ENCODE measurements at places on chromosomes 2 and 18.

GRCh38 chr2:33083699-33084387 lies 137.1 kb downstream of the LTBP1 start:
- no peak for DNase-seq

DNA sequence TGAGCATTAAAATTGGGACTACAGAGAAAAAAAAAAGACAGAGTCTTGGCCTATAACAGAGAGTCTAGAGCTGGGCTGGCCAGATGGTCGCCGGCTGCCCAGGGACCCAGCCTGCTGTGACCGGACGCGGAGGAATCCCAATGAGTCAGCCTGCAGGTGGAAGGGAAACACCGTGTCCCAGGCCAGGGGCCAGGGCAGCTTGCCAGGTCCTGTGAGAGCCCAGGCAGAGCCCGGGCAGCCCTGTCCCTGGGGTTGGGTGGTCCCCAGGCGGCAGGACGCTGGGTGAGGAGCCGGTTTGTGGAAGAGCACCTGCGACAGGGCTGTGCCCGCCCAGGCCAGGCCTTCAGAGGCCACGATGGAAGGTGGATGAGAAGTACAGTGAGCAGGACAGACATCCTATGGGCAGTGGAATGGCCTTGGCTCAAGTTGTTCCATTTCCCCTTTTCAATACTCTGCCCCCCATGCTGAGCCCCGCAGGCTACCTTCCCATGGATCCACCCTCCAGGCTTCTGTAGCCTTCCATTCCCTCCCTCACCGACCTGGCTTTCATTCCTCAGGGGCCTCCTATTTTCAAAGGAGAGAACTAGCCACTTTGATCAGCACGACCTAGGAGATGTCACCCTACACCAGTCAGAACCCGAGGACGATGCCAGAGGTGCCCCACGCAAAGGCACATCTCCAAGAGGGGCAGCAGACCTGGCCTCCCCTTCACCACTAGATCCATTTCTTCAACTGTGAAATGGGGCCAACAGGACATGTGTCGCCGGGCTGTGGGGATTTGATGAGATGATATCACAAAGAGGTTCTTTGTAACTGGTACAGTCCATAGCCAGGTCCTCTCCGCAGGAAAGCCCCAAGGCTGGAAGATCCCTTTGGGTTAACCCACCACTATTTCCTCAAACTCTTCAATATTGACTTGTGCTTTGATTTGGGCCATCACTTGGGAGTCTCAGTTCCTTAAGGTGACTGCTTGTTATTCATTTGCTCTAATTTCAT lies 87.5 kb downstream of the POLR1A start:
- no peak for DNase-seq

DNA sequence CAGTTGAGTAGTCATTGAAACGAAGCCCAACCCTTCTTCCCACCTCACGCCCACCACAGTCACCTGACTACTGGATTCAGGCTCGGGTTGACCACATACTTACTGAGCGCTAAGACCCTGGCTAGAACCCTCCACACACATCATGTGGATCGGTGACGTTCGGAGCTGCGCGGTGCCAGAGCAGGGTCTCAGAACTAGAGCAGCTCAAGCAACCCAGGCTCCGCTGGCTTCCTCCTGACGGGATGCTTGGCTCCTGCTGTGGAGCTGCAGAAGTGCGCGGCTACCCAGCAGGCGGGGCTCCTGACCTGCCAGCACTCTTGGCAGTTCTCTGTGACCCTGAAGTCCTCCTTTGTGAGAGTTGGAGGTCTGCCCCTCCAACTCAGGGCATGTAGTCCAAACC lies 90.6 kb upstream of the MBOAT2 start:
- no peak for DNase-seq

GRCh38 chr2:133044556-133044955 lies 374.6 kb upstream of the LYPD1 start:
- no peak for DNase-seq

DNA sequence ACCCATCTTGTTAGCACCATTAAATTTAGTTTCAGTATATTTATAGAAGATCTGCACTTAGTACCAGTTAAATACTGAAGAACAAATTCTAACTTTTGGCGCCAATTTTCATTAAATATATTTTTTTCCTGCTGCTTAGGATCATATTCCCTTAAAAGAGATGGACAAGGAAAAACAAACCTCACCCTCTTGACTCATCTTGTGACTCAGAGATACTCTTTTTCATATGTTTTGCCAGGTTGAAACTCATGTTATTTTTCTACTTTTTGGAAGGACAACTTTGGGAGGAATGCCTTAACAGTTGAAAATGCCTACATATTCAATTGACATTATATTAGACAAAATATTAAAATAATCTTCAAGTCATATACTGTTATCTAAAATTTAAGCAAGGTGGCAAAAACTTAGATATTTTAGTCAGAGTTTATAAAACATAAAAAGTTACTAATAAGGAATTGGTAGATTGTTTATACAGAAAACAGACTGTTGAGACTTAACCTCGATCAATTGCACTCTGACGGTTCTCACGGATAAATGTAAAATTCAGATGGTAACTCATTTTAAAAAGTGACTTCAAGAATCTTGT lies 36.2 kb downstream of the PNO1 start:
- no peak for DNase-seq

DNA sequence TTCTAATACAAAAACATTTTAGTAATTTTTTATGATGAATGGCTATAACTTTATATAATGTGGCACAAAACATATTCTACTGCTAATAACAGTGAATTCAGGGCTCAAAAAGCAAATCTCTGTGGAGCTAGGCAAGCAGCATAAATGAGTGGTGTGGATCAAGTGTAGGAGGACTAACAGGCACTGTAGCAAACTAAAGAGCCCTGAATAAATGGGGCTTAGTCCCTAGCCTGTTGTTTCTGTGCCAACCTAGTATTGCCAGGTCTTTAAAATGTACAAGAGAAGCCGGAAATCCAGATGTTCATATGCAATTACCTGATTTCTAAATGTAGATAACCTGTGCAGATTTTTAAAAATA lies 18.5 kb downstream of the REL start:
- no peak for DNase-seq

- DNase-seq = no peak
Measured at GRCh38 chr2:47218066-47218581, 63.0 kb upstream of the STPG4 start.

Measured in stimulated activated CD8-positive, alpha-beta memory T cell treated with anti-CD3 and anti-CD28 coated beads, Interleukin-2, amount 100 ng/mL, for 48 hours (primary cell).